HCT116 (cell line): ENCODE measurements at places on chromosomes 11 and 22. TPM values are rescaled to one million over a fixed set of nuclear protein-coding genes. Genes with fewer than 3 reads are reported as not detected.

DNA sequence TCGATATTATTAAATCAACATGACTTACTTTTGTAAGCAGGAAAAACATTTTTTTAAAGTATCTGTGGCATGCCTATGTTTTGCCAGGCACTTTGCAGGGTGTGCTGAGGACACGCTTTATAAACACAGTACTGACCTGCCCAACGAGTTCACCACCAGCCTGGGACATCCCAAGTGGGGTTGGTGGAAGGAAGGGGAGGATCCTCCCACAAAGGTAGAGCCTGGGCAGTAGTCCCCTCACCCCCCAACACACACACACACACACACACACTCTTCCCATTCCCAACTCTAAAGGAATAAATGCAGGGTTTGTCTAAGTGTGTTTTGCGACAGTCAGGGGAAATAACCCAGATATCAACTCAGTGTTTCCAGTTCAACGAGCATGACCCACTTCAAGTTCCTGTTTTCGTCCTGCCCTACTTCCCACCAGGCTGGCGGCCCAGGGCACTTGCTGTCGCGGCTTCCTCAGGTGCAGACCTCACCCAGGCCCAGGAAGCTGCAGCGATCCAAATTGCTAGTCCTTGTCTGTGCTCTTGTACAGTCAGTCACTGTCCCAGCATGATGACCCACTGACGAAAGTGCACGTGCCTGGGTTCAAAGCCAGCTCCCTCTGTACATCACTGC, 3.1 kb downstream of the CERK start:
- H3K27me3 ChIP-seq, result no peaks in the 10 kb centered on the region
- H3K4me3 ChIP-seq, result no peak overlapping the region
- no peaks in the 10 kb centered on the region for H3K36me3 ChIP-seq

GRCh38 chr11:63491636-63492372, 837 bp upstream of the PLAAT5 start:
- H3K27ac ChIP-seq, result no peak overlapping the region
- no peaks in the 10 kb centered on the region for H3K27me3 ChIP-seq
- no peak overlapping the region for H3K4me3 ChIP-seq
- no peak for DNase-seq

DNA sequence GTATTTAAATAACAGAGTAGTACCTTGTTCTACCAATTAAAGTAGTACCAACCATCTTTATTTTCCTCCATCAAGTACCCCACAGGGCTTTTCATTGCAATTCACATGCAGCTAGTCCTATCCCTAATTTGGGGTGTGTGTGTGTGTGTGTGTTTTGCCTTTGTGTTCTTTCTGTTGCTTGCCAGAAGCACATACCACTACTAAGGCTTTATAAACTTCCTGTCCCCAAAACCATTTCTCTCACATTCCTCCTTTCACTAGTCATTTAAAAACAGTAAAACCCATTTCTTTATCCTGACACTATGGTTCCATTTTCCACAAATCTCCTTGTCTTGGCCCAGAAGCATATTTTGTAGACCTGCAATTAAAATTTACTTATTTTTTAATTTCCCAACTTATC, 54.6 kb downstream of the SLC36A4 start:
- DNase-seq, result no peak
- no peaks in the 10 kb centered on the region for H3K4me1 ChIP-seq
- no peak overlapping the region for H3K27ac ChIP-seq
- H3K36me3 ChIP-seq, result no peaks in the 10 kb centered on the region
- H3K27me3 ChIP-seq, result no peaks in the 10 kb centered on the region

DNA sequence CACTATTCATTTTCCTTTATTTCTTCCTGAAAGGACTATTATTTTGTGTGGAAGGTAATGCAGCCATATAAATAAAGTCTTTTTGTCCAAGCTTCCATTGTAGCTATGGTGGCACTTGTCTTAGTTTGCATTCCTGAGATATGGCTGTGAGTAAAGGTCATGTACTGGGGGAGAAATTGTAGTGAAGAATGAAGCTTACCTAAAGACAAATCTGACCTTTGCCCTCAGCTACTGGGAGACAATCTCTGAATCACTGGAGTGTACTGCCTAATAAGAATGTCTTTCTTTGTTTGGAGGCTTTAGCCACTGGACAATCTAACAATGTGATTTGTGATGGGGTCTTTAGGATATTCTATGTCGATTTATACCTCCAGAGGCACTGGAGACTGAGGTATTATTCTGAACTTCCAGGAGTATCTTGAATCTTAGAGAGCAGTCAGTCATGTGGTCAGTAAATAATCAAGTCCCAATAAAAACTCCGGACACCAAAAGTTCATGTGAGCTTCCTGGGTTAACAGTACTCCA, 39.7 kb upstream of the OR5AK2 start:
- H3K36me3 ChIP-seq, result no peaks in the 10 kb centered on the region
- H3K27me3 ChIP-seq, result no peaks in the 10 kb centered on the region
- H3K4me1 ChIP-seq, result no peaks in the 10 kb centered on the region
- H3K27ac ChIP-seq, result no peak overlapping the region

- H3K27ac ChIP-seq, result no peak overlapping the region
- no peaks in the 10 kb centered on the region for H3K36me3 ChIP-seq
- peaks cover 4% of the 10 kb centered on the region for H3K4me1 ChIP-seq
- H3K4me3 ChIP-seq, result no peak overlapping the region
- DNase-seq, result no peak
Measured at GRCh38 chr22:24424901-24425775, 2.3 kb upstream of the ADORA2A start.

DNA sequence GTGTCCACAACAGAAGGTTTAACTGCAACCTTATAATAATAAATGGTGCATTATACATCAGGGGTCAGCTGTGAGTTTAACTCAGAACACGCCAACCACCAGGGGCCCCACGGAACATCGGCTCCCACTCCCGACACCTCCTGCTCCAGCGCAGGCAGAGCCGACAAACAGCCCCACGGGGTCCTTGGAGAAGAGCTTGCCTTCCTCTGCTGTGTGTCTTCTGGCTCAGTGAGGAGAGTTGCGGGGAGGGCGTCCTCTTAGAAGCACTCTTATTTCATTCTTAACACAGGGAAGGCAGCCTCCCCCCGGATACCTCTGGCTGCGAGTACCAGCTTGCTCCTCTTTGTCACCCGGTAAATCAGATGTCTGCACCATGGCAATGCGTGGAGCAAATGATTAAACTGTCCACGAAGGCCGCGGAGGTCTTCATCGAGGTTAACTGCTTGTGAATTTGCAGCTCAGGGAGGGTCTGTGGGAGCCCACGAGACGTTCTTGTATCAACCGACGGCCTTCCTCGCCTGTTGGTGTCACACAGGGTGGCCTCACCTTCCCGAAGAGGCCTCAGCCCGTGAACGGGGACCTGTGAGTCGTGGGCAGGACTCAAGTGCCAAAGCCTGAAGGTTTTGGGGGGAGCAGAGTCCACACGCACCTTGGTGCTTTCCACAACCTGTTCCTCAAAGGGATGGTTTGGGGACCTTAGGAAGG, 464.0 kb downstream of the BRD1 start:
- H3K36me3 ChIP-seq, result no peaks in the 10 kb centered on the region
- no peak overlapping the region for H3K4me3 ChIP-seq
- no peak overlapping the region for H3K27ac ChIP-seq
- DNase-seq, result no peak

DNA sequence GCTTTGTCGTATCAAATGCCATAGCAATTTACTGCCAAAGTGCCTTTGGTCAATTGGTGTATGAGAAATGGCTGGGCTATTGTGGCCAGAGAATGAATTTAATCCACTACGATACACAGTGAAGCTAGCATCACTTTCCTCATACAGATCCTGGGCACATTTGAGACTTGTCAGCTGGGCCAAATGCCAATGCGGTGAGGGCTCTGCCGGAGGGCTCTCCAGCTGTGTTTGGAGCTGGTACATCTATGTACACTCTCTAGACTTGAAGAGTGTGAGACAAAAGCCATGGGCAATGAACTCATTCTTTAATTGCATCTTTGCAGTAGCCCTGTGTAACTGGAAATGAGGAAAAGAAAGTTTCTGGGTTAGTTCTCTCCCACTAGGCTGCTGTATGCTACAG, 1052.9 kb downstream of the NTM start:
- no peak for DNase-seq
- no peaks in the 10 kb centered on the region for H3K27me3 ChIP-seq
- H3K36me3 ChIP-seq, result no peaks in the 10 kb centered on the region
- H3K4me3 ChIP-seq, result no peak overlapping the region

GRCh38 chr11:16096336-16096735, 260.0 kb downstream of the SOX6 start:
- H3K27ac ChIP-seq, result no peak overlapping the region
- peaks cover 20% of the 10 kb centered on the region for H3K27me3 ChIP-seq
- no peaks in the 10 kb centered on the region for H3K36me3 ChIP-seq
- no peak for DNase-seq
- H3K4me3 ChIP-seq, result no peak overlapping the region

DNA sequence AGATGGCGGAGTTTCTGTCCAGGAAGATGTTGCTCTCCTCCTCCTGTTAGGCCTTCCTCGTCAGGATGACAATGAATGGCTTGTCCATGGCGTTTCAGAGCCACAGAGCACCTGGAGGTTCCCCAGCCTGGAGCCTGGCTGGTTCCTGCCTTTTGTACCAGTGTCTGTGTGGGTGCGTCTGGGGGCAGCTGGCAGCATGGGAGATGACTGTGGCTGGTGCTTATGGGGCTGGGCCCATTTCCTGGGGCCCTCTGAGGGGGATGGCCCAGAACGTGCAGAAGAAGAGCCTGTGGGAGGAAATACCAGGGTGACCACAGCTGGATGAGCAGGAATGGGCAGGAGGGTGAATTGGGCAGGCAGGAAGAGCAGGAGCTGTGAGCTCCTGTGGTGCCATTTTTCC, 6.7 kb downstream of the SLC37A2 start:
- no peak overlapping the region for H3K27ac ChIP-seq
- peaks cover 35% of the 10 kb centered on the region for H3K4me1 ChIP-seq
- H3K4me3 ChIP-seq, result no peak overlapping the region
- no peaks in the 10 kb centered on the region for H3K27me3 ChIP-seq
- DNase-seq, result no peak

DNA sequence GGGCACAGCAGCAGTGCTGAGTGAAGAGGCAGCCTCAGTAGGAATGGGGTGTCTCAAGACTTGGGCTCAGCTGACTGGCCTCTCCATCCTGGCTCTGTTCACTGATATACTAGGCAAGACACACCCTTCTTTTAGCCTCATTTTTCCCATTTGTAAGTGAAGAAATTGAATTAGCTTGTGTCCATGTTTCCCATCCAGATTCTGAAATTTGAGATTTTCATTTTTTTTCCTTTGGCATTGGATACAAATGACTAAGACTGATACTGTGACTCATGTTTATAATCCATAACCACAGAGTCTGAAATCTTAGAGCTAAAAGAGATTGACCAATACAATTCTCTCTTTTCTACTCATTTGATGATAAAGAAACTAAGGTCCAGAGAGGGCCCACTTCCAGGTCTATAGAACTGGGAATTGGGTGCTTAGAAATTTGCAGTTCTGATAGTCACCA, 110.9 kb downstream of the KCNC1 start:
- peaks cover 23% of the 10 kb centered on the region for H3K4me1 ChIP-seq
- no peak overlapping the region for H3K4me3 ChIP-seq
- no peaks in the 10 kb centered on the region for H3K36me3 ChIP-seq
- no peak overlapping the region for H3K27ac ChIP-seq

DNA sequence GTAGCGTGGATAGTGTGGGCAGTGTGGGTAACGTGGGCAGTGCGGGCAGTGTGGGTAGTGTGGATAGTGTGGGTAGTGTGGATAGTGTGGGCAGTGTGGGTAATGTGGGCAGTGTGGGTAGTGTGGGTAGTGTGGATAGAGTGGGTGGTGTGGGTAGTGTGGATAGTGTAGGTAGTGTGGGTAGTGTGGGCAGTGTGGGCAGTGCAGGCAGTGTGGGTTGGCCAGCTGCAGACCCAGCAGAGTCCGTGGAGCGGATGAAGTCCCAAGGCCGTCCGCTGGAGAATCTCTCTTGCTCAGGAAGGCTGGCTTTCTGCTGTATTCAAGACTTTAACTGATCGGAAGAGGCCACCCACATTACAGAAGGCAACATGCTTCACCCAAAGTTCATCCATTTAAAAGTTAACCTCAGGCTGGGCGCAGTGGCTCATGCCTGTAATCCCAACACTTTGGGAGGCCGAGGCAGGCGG, 26.1 kb upstream of the KRTAP5-6 start:
- no peaks in the 10 kb centered on the region for H3K4me1 ChIP-seq
- no peak overlapping the region for H3K4me3 ChIP-seq
- no peak for DNase-seq
- H3K27ac ChIP-seq, result no peak overlapping the region
- H3K27me3 ChIP-seq, result peaks cover 47% of the 10 kb centered on the region; the same call in 1 of the 2 replicates
- H3K36me3 ChIP-seq, result no peaks in the 10 kb centered on the region

DNA sequence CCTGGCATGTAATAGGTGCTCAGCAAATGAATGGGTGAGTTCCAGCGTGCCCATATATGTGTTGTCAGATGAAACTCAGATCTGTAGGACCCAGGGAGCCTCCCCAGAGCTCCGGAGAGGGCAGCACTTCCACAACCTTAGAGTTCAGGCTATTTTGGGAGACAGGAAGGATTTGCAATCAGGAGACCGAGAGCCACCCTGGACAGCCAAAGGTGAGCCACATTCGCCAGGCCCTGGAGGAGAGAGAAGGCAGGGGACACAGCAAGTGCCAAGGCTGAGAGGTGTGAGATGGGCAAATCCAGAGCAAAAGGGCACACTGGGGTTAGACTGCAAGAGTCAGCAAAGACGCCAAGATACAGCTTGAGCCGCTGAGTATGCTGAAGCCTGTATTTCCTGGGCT, 66.4 kb downstream of the CD82 start:
- no peaks in the 10 kb centered on the region for H3K36me3 ChIP-seq
- H3K4me1 ChIP-seq, result peaks cover 2% of the 10 kb centered on the region; the same call in 1 of the 2 replicates
- DNase-seq, result no peak
- H3K27ac ChIP-seq, result no peak overlapping the region

DNA sequence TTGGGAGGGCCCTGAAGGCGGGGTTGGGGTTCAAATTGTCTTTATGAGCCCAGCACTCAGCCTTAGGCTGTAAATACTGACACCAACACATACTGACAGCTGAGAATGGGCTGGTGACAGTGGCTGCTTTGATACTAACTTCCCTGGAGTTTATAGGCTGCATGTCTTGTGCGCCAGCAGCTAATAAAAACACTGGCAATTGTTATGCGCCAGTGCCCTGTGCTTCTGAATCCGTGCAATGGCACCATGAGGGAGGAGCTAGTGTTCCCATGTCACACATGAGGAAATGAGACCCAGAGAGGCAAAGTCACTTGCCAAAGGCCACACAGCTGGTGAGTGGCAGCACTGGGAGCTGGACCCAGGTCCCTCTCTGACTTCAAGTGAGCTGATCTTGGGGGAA, 23.8 kb downstream of the SHISAL1 start:
- no peak for DNase-seq
- H3K36me3 ChIP-seq, result no peaks in the 10 kb centered on the region
- H3K27me3 ChIP-seq, result peaks cover 7% of the 10 kb centered on the region; the same call in 1 of the 2 replicates
- H3K4me1 ChIP-seq, result no peaks in the 10 kb centered on the region
- H3K27ac ChIP-seq, result no peak overlapping the region

- no peaks in the 10 kb centered on the region for H3K4me1 ChIP-seq
- no peak for DNase-seq
- H3K4me3 ChIP-seq, result no peak overlapping the region
- H3K36me3 ChIP-seq, result no peaks in the 10 kb centered on the region
- no peak overlapping the region for H3K27ac ChIP-seq
Measured at GRCh38 chr22:49150801-49151221, 676.9 kb downstream of the BRD1 start.

Gene TIMM10
- 65.6 TPM for total RNA-seq

Gene CRYBB2
- not detected for total RNA-seq

Gene CCDC73
- not detected for total RNA-seq

Gene OR10V1
- total RNA-seq, result not detected

Gene VWA5A
- 5.0 TPM for total RNA-seq

Gene ENTHD1
- not detected for total RNA-seq

Gene SCGB1C1
- not detected for total RNA-seq

Gene POU2AF2
- total RNA-seq, result not detected

Gene CCDC87
- total RNA-seq, result 0.39 TPM
